ENCODE measurements at places on chromosomes 5 and 9.

GRCh38 chr5:112576298-112576925 is 157.3 kb upstream of the EPB41L4A start:
- no peak for DNase-seq

DNA sequence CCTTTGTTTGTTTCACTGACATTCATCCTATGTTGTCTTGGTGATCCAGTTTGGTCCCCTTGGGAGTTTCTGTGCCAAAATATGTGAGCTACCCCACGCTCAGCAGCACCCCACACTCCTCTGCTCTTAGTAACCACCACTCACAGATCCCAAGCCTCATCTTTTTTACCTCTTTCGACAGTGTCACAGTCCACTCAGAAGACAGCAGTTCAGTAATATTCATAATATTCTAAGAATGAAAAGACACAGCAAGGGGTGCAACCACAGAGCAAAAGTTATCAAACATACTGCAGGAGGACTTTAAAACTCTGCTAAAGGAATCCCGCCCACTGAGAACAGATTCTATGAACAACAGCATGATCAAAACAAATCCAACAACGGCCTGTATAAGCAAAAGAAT is 28.2 kb downstream of the RNF130 start:
- DNase-seq, result no peak

- DNase-seq, result no peak
These were observed 6.4 kb upstream of the STARD4 start for GRCh38 chr5:111518777-111519176.

- no peak for DNase-seq
These were observed 46.3 kb downstream of the PAM start for GRCh38 chr5:102801371-102801770.

DNA sequence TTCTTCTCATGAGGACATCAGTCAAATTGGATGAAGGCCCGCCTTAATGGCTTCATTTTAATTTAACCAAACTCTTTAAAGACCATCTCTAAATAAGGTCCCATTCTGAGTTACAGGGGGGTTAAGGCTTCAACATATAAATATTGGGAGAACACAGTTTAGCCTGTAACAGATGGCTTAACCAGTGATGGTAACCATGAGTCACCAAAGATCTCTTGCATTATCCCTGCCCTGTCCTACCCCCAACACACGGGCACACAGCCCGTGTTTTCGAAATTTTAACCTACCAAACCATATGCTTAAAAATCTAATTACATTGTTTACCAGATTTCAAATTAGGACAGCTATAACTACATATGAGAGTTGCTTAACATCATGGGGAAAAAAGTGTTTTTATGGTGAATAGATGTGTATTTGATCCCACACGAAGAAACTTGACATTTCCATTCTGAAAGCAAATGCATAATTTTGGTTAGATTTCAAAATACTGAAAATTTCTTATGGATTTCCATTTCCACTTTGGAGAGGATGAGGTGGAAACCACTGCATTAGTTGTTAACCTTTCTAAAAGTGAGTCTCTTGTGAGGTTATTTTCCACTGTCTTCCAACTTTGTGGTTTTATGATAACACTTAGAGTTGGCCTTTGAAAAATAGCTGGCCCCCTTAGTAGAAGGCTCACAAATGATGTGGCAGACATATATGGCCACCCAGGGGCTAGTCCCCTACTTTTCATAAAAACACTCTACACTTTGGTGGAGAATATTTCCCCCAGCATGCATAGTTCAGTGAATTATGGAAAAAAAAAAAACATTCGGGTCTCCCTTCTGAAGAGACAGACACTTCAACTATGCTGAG is 849.3 kb downstream of the TLE1 start:
- no peak for DNase-seq

DNA sequence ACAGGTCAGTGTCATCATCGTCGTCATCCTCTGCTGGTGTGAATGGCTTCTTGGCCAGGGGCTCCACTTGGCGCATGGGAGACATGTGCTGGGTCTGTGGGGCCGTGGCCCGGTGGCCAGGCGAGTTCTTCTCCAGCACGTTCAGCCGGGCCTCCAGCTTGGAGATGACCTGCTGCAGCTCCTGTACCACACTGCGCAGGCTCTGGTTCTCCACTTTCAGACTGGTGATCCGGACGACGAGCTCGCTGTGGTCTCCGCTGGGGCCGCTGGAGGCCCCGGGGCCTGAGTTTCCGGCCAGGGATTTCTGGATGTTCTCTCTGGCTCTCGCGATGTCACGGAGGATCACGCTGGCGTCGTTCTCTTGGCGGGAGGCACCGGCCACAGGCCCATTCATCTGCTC is 40.6 kb downstream of the ZNF484 start:
- no peak for DNase-seq

- no peak for DNase-seq
These were observed 1.2 kb upstream of the RFK start for GRCh38 chr9:76395381-76395780.

DNA sequence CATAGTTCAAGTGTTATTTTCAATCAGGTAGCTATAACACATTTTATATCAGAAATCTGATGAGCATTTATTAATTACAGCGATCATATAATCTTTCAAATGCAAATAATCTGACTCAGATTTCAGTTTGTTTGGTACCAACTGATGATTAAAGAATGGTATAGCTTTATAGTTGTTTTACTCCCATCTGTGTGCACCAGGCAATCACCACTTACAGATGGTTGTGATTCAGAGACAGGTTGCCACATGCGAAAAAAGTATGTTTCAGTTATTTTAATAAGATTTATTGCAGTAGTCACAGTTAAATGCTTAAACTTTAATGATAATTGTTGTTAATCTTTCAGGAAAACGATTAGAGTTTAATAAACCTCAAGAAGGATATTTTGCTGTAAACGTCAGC is 155.1 kb upstream of the ARRDC3 start:
- DNase-seq, result no peak

- no peak for DNase-seq
These were observed 506.9 kb downstream of the LRRC70 start for GRCh38 chr5:63085561-63085960.

GRCh38 chr5:134178096-134178419 is 1.3 kb upstream of the SKP1 start:
- no peak for DNase-seq

DNA sequence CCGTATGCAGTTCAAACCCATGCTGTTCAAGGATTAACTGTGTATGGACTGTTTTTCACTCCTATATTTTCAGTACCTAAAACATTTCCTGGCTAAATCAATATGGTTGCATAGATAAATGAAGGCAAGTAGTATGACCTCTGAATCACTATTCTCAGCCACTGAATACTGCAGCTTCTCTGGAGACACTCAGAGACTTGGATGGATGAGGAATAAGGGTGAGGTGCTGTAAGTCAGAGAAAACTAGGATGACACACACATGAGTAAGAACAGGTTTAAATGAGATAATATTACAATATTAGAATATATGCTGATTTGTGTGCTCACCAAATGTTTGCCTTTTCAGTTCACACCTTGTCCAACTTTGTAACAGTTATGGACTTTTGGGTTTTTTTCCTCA is 26.0 kb upstream of the ANXA1 start:
- DNase-seq, result no peak

DNA sequence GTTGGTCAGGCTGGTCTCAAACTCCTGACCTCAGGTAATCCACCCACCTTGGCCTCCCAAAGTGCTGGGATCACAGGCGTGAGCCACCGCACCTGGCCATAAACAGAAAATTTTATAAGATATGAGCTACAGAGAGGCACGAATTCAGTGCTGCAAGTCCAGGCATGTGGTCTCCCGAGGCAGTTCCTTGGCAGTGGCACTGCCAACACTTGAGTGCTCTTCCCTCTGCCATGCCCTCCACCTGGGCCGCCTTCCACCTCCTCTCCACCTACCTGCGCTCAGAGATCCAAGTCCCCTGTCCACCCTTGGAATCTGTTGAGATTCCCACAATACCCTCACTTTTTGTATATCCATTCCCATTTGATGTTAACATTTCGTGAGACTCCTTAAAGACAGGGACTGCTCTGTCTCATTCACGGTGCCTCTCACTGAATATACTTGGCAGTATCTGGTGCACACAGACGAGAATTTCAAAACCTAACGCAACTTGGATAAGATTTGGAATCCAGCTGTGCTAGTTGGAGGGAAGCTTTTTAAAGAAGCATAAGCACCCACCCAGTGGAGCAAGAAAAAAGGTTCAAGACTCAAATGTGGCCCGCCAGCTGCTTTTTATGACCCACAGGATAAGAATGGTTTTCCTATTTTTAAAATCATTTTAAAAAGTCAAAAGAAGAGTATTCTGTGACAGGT is 68.3 kb downstream of the DCP2 start:
- no peak for DNase-seq

- DNase-seq, result no peak
These were observed 361.2 kb downstream of the PIK3R1 start for GRCh38 chr5:68576805-68577204.

DNA sequence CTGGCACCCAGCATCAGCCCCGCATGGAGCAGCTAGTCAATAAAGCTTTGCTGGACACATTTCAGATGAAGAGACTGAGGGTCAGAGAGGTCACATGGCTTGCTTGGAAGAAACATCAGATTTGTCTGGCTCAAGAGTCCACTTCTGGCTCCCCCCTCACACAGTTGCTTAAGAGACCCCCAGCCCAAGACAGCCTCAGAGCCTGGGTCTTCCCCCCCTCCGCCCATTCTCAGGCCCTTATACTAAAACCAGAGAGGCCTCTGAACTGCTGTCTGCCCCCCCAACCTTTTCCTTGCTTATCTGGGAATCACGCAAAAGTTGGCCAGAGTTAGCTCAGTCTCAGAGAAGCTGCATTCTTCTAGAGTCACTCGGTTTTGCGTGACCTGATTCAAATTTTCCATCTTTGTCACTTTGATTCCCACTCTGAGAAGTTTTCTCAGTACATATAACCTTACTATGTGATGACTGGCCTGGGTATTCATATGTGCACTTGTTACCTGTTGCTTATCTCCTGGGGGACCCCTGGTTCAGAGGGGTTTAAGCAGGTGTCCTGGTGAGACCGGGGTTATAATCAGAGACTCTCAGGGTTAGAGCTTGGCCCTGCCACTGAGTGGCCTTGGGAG is 145.4 kb upstream of the IER5L start:
- no peak for DNase-seq

DNA sequence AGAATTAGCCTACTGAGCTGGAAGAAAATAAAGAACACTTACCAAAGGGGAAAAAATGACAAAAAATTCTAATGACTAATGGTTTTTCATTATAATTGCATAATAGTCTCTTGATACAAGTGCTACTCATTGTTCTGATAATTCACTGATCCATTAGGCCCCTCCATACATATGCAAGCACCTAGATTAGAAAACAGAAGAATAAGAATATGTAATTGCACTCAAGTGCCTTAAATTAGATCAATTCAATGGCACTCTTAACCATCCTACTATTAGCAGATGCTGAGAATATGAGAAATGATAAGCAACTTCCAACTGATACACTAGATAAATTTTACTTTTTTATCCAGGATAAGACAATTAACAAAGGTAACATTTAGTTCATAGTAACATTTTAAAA is 440.9 kb upstream of the C9orf72 start:
- DNase-seq, result no peak

DNA sequence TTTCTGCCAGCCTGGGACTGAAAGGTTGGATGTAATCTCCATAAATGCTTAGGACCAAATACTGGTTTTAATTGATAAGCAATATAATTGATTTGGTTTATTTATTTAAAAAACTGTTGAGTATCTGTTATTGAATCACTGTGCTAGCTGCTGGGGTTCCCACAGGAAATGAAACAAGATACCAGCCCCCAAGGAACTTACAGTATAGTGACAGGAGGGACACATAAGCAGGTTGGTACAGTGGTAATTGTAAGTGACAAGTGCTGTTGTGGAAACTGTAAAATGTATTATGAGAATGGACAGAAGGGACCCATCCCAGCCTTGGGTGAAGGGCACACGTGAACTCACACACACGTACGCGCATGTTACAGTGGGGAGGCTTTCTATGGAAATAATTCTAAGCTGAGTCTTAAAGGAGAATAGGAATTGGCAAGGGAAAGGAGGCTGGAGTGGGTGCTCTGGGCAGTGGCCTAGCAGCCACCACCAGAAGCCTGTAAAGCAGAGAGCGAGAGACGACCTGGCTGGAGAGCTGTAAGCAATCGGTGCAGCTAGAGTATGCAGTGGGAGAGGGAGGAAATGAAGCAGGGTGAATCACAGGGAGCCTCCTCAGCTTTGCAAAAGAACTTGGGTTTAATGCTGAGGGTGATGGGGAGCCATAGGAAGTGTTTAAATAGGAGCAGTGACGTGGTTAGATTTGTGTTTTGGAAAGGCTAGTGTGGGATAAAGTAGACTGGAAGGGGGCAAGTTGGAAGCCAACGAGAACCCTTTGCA is 39.3 kb downstream of the GLRA1 start:
- no peak for DNase-seq

- DNase-seq, result no peak
These were observed 233.2 kb upstream of the DAB2 start for GRCh38 chr5:39657943-39658342.

- DNase-seq, result no peak
These were observed 44.8 kb downstream of the NLN start for GRCh38 chr5:65766781-65767180.

DNA sequence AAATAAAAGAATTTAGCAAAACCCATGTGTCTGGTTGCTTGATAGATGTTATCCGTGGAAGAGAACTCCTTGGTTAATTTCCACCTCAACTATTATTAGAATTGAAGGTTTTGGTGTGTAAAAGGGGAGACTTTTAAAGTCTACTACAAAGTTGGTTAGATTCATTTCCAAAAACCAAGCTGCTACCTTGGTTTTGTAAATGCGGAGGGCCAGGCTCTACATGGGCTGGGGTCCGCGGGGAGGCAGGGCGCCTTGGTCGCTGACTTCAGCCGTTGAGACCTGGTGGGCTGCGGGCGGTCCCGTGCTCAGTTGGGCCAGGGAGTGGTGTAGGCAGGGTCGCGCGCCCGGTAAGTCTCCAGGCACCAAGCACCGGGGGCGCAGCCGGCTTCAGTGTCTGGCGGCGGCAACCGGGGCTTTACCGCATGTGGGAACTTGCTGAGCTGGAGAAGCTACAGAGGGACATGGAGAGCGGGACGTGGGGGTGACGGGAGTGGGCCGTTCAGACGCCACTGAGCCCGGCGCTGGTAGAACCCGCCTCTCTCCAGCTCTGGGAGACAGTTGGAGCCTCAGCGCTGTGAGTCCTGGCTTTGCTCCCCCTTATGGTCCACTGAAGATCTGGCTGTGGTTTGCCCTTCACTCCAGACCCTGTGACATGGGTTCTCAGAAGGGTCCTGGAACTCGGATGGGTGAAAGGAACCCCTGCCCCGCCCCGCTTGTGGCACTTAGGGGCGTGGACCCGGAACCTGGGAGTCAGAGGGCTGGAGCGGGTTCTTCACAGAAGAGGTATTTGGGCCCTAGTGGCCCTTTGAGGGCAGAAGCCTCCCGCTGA is 11.8 kb downstream of the NR2F1 start:
- no peak for DNase-seq

- DNase-seq, result no peak
These were observed 134.3 kb upstream of the CDH9 start for GRCh38 chr5:27172693-27173092.

- no peak for DNase-seq
These were observed 104.0 kb downstream of the EBF1 start for GRCh38 chr5:158995694-158996173.

GRCh38 chr5:145340099-145340498 is 495.0 kb downstream of the PRELID2 start:
- no peak for DNase-seq

- no peak for DNase-seq
These were observed 126.7 kb downstream of the RASGRF2 start for GRCh38 chr5:81086881-81087281.
